ENCODE measurements at places on chromosomes 1 and 21.

GRCh38 chr1:22645931-22646330 lies 2.5 kb downstream of the C1QC start:
- no peak for DNase-seq

DNA sequence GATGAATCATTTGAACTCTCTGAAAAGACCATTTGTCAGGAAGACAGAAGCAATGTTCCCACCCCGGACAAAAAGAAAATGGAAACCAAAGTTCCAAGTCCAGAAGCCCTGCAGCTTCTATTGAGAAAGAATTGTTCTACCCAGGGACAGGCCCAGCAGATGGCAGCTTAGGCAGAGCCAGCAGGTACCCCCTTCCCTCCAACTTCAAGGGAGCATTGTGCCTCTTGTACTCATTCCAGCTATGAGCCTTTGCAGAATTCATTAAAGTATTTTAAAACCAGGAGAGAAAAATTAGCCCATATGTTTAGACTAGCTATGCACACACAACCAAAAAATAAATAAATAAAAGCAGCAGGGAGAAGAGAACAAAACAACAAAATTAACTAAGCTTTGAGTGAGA lies 85.2 kb upstream of the KCND3 start:
- no peak for DNase-seq

DNA sequence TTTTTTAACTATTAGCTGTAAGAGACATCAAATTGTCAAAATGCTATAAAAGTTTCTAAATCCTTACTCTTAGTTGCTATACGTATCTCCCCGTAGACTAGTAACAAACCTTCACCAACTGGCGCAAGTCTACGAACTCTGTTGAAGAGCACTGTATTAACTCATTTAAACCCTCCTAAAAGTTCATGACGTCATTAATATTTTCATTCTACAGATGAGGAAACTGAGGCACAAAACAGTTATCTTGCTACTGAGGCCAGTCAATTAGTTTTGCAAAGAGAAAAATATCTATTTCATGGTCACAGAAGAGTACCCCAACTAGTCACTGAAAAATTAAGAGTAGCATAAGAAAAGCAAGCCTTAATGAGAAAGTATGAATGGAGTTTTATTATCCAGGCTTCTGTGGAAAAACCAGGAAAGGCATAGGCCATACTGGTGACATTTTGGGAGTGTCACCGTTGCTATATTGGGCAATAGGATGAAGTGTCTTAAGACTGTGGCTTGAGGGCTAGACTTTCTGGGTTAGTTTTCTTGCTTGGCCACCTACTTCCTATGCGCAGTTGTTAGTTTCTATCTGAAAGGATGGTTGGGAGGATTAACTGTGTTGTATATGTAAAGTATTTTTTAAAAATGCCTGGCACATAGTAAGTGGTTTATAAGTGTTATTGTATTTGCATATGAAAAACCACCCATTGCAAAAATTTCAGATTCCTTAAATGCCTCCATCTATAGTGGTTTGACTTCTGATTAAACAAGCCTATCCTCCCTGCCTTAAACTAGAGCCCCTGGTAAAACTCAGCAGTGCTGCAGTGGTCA lies 52.4 kb upstream of the SYT14 start:
- no peak for DNase-seq

DNA sequence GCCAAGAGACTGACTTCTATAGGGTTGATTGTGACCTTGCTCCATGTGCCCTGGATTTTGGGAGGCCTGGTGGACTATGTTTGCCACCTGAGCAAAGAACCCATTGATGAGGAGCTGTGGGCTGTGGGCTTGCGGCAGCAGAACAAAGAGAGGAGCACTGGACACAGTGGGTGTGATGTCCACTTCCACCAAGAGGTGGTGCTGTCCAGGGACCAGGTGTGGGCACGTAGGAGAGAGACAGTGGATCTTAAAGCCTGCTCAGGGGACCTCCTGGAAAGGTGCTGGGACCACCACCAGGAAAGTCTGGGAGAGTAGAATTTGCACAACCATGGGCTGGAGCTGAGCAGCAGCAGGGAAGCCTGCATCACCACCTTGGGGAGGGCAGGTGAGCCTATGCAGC lies 106.7 kb upstream of the ETS2 start:
- DNase-seq, result no peak

DNA sequence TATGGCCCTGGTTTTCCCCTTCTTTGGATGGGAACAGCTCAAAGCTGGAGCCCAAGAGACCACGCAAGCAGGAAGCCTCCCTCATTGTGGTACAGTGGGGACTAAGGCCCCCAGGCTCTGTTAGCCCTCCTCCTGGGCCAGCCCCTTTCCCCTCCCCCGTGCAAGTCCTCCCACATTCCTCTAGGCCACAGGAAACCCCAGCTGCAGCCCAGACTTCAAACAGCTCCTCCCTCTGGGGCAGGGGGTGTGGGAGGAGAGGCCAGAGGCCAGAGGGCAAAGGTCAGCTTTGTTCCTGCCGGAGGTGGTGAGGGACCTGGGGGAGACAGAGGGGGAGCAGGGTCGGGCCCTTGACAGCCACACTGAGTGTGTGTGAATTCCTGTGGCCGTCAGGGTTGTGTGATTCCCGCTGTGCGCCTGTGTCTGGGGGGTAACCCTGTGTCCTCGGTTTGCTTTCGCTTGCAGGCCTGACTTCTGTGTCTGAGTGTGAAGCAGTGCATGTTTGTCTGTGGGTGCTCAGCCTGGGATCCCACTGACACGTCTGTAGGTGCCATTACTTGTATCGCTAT lies 3.4 kb upstream of the AHDC1 start:
- no peak for DNase-seq

DNA sequence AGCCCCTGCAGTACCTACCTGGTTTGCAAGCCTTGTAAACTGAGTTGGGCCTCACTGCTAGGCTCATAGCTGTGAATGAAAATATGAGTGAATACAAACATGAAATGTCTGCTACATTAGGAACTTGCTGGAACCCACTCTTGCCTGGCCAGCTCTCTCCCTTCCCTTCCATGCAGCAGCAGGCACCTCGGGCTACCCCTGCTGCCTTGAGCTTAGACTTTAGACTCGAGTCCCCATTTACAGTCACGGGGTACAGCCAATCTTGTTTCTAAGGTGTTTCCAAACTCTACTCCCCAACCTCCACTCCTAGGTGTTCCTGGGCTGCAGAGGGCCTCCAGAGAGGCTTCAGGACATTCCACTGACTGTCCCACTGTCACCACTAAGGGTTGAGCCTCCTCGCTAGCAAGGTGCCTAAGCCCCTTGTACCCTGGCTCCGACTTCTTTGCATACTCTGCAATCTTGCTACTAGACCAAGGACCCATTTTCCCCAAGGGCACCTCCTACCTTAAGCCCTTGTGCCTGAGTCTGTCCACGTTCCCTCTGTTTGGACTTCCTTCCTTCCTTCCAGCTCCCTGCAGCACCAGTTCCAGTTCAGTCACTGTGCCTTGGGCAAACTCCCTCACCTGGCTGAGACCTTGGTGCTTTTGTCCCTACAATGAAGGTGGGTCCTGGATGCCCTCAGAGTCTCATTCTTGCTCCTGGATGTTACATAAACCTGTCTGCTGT lies 36.9 kb downstream of the CDK18 start:
- DNase-seq, result no peak

GRCh38 chr1:2127187-2128145 lies 67.1 kb downstream of the FAAP20 start:
- DNase-seq, result peak; percentile 61

DNA sequence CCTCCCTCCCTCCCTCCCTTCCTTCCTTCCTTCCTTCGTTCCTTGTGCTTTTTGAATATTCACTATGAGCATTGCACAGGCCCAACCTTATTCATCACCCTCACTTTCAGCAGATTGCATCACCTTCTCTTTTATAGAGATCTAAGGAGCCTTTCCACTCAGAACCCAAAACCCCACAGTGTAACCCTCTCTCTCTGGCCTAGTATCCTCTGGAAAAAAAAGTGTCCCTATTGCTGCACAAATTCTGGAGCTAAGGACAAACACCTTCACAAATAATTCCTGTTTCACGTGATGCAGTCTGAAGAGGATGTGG lies 25.6 kb downstream of the OR10J5 start:
- no peak for DNase-seq

GRCh38 chr1:227397354-227397978 lies 79.2 kb upstream of the CDC42BPA start:
- DNase-seq, result no peak

DNA sequence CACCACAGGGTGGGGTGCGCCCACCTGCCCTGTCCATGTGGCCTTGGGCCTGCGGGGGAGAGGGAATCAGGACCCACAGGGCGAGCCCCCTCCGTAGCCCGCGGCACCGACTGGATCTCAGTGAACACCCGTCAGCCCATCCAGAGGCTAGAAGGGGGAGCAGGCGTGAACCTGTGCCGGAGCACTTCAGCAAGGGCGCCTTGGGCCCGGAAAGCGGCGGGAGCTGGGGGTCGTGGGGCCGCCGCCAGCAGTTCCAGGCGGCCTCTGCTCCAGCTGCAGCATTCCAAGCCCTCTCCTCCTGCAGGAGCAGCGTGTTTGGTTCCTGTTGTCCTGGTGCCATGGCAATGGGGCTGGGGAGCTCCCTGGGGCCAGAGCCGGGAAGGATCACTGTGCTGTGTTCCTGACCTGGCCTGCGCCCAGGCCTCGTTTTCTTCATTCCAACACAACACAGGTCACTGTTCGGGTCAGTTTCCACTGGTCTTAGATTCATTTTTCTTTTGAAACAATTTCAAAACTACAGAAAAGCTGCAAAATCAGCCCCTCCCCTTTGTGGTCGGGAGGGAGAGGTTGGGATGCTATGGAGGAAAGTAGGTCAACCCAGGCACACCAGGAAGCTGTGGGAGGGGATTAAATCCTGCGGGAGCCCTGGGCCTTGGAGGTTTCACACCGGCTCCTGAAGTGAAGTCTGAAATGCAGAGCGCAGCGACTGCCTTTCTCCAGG lies 18.8 kb downstream of the SLX9 start:
- no peak for DNase-seq

Measured in activated naive CD4-positive, alpha-beta T cell treated with anti-CD3 and anti-CD28 coated beads for 36 hours (primary cell).